Colonic mucosa (tissue), 4 donors: ENCODE measurements at places on chromosomes 7 and 10.
A peak's percentile ranks its signal among the peaks of the same experiment; 100 is the strongest.

DNA sequence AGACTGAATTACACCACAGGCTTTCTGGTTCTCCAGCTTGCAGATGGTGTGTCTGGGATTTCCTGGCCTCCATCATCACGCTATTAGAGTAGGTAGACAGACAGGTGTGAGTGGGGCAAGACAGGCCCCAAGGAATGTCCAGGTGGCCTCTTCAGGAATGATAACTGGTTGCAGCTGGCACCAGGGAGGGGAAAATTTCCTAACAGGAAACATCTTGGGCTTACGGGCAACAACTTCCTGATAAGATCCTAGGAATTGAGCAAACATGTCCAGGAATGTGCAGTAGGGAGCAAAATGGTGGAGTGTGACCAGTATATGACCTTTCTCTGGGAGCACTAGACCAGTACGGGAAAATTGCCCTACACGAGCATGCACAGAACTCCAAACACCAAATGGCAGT is 11.3 kb downstream of the XRCC2 start:
- DNase-seq, result no peak

- DNase-seq, result no peak
Observed at GRCh38 chr10:76972541-76972940, 665.1 kb downstream of the KCNMA1 start.

- DNase-seq, result no peak
Observed at GRCh38 chr10:130617985-130618384, 481.8 kb downstream of the GLRX3 start.

GRCh38 chr10:13483951-13484350 is 44.9 kb downstream of the BEND7 start:
- DNase-seq, result no peak

DNA sequence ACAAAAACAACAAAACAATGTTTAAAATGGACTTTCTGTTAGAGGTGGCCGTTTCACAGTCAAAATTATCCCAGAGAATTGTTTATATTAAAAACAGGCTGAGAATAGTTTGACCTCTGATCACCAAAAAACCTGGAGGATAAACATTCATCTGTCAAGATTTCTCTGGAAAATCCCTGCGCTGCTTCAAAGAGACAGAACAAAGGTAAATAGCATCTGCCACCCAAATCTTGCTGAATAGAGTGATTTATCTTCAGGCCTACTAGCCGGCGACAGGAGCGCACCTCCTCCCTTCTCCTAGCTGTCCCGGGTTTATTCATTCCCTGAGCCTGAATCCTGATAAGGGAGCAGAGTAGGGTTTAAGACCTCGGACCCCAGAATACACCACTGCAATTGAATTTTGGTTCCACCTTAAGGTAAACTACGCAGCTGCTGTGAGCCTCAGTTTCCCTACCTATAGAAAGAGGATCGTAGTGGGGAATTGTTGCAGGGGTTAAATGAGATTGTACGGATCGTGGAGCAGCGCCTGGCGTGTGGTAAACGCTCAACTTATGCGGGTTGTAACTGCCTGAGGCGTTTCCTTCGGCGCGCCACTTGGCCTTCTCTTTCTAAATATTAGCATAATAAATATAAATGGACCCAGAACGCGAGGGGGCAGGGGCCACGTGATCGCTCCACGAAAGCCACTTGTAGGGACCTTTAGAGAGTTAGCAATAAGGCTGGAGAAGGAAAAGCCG is 498 bp upstream of the ST7 start:
- peak; percentile 62 for DNase-seq

- DNase-seq, result no peak
Observed at GRCh38 chr10:44995581-44995913, 5.2 kb upstream of the ZNF22 start.

DNA sequence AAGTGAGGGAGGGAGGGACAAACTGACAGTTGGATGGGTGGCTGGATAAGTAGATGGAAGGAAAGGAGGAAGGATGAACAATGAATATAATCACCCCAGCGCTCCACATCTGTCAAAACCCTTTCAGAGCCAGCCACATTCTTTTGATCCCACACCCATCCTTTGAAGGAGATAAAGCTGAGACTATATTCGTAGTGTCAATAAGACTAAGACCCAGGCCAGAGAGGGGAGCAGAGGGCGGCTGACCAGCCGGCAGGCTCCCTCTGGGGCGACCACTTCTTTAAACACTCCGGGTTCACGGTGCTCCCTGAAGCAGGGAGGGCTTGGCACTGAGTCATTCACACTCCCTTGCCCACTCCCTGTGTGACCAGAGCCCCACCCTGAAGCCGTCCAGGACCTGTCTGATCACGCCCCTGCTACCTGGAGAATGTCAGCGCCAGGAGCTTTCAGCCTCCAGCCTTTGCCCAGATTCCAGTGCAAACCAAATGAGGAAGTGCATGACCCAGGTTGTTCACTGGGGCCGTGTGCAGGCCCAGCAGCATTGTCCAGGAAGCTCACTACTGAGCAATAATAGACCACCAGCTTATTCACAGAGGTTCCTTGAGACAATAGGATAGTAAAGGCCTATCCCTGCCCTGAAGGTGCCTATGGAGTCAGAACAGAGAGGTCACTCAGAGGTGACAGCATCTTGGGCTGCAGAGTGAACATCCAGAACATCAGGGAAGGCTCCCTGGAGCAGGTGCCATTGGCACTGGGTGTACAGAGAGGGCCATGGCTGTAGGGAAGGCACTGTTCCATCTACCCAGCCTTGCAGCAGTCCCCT is 34.4 kb downstream of the UNC5B start:
- peak; percentile 92 for DNase-seq

- DNase-seq, result no peak
Observed at GRCh38 chr10:11255796-11256444, 238.2 kb downstream of the CELF2 start.

- DNase-seq, result no peak
Observed at GRCh38 chr10:28975891-28976531, 298.7 kb downstream of the BAMBI start.

GRCh38 chr7:128910569-128910945 is at the start of gene KCP:
KCP (minus strand) TSS chr7:128910709; CDS start chr7:128910676, 33 bp downstream.
- no peak for DNase-seq

DNA sequence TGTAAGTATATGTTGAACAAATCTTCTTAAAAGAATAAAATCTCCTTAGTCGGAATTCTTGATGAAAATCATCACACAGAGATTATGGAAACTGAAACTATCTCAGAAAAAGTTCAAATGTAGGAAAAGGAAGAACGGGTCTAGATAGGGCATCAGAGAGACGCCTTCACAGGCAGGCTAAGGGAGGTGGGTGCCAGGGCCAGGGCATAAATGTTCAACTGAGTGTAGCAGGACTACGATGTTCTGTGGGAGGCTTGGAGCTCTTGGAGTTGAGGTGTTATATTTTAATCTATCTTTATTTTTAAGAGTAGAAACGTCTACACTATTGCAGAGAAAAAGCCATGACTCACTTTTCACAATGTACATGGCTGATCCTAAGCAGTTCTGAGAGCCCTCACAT is 101.2 kb downstream of the RSU1 start:
- DNase-seq, result no peak

DNA sequence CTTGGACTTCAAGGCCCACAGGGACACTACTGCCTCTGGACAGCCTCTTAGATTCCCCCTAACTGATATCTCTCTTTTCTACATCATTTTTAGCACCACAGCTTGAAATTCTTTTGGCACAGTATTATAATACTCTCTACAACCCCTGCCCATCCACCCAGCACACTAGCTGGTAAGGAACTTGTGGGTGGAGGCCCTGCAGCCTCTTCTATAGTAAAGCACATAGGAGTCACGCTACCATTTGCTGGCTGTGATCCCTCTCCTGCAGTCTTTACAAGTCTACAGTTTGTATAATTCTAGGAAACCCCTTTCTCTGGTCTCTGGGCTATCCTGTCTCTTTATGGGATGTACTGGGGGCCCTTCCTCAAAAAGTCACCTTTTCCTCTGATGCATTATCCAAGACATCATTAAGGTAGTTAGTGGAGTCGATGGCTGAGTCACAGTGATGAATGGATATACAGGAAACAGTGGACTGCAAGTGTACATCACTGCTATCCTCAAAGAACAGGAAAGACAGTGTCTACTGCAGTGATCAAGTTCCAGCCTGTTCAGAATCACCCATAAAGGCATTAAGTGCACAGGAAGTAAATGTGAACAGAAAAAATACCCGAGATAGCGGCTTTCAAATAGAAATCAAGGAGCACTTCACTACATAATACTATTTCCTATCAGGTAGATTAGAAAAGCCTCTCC is 54.4 kb downstream of the STK17A start:
- no peak for DNase-seq

GRCh38 chr10:96188421-96188820 is 58.3 kb downstream of the ZNF518A start:
- DNase-seq, result no peak

DNA sequence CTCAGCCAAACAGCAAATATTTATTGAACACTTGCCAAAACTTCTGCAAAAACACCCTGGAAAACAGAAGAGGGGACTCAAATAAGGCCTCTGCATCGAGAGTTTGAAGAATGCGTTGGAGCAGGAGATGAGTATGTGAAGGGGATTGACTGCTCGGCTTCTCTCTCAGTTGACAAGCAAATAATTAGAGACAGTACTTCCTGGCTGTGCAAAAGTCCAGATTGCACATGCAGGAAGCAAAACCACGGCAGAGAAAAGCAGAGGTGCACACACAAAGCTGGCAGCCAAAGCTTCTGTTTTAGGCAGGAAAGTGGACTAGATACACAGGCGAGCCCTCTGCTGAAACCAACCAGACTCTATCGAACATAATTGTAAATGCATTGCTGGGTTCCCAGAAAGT is 343.6 kb upstream of the MGMT start:
- DNase-seq, result no peak

DNA sequence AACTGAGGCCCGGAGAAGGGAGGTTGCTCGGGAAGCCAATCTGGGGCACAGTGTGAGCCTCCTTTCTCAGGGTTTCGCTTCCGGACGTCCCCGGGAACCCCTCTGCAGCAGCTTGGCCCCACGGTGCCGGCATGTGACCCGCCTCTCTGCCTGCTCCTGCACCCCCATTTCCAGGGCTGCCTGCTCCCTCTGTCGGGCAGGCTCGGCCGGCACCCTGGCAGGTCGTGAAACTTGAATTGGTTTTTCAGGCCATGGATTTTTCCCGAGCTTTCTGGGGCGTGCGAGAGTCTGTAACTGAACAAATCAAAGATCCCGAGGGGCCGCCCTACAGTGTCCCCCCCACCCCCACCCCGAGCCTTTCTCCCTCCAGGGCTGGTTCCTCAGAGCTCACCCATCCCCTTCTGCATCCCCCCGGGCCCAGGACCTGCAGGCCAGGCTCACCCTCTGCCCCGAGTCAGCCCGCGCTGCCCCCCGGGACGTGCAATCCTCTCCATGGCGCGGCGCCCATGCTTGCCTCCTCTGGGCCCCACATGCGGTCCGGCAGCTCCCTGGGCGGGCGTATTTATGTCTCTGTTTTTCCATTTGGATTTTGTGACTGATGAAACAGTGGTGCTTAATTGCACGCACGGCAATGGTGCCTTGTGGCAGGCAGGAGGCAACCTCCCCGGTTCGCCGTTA is 58.1 kb downstream of the UNCX start:
- DNase-seq, result no peak

GRCh38 chr7:24723178-24723530 is 34.1 kb downstream of the GSDME start:
- DNase-seq, result no peak

GRCh38 chr10:83691791-83692596 is 447.3 kb upstream of the GHITM start:
- DNase-seq, result no peak

- DNase-seq, result no peak
Observed at GRCh38 chr7:26458466-26459145, 166.9 kb downstream of the SNX10 start.

- DNase-seq, result no peak
Observed at GRCh38 chr7:2287745-2288144, 26.5 kb downstream of the SNX8 start.

DNA sequence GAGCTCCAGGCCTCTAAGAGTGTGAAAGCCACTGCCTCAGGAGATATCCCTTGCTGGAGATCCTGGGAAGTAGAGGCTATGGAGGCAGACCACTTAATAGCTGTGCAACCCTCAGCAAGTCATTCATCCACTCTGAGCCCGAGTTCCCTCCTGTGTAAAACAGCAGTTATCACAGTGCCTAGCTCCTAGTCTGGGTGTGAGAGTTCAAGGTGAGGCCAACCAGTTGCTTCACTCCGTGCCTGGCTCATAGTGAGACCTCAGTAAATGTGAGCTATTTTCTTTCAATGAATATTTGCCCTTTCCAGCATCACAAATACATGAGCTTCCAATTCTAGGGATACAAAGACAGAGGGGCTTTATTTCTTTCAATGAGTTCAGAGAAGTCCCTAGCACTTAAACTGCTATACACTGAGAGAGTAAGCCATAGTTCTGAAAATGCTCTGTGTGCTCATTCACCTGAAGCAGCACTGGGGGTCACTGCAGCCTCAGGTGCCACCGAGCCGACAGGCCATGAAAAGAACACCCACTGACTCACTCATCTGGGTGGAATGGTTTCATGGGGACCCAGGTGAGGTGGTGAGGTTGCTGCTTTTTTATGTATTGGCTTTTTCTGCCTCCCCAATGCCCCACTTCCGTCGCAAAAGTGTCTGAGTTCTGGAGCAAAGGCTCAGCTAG is 259.8 kb downstream of the KCNMA1 start:
- no peak for DNase-seq

DNA sequence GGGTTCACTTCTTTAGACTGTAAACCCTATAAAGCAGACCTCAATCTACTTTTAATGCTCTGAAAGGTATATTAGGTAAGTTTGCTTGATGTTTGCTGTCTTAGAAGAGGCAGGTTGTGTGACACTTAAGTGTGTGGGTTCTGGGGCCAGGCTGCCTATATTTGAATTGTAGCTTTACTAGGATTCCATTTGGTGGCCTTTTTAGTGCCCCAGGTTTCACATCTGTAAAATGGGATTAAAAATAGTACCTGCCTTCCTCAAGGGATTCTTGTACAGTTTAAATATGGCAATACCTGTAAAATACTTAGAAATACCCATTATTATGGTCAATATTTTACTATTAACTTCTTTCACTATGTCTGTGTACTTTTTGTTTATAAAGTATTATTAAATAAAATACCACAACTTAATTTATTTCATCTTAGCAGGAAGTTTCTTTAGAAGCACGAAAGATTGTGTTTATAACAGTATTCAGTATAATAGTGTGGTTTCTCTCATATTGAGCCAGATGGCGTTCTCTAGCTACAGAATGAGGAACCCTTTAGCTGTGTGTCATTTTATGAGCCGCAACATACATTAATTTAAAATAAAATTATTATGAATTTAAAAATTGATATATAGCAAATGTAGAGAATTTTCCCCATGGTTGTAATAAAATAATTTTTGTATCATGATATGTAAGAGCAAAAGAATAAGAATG is 94.2 kb downstream of the CDK14 start:
- DNase-seq, result no peak

GRCh38 chr10:79320820-79321493 is 26.3 kb upstream of the PPIF start:
- DNase-seq, result no peak

DNA sequence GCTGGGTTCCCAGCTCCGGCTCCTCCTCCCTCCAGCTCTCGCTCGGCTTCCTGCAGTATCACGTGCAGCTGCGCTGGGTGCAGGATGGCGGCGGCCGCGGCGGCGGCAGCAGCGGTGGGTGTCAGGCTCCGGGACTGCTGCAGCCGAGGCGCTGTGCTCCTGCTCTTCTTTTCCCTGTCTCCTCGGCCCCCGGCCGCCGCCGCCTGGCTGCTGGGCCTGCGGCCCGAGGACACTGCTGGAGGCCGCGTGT is at the start of gene CNNM1:
TSS of gene CNNM1 (plus strand) at position 53 of the 250 bp plus-strand sequence. CDS start at position 85, 32 bp downstream.
- peak; percentile 25 for DNase-seq
